Uterus (tissue), 4 donors: ENCODE measurements at places on chromosomes 5 and 9. TPM values are rescaled to one million over a fixed set of nuclear protein-coding genes. Genes with fewer than 3 reads are reported as not detected.

Gene THBS4
- 5.3 TPM for total RNA-seq

Gene CETN3
- 16.8 TPM for total RNA-seq

Gene HMGXB3
- 20.6 TPM for total RNA-seq

Gene BARHL1
- total RNA-seq: not detected

Gene ELAVL2
- total RNA-seq: 0.15 TPM

Gene PCDHB7
- total RNA-seq: 4.9 TPM

Gene PCDHGB7
- 23.6 TPM for total RNA-seq

Gene PCDHB11
- total RNA-seq: 7.6 TPM

- no peaks in the 10 kb centered on the region for H3K27me3 ChIP-seq
- no peak overlapping the region for H3K27ac ChIP-seq
- no peaks in the 10 kb centered on the region for H3K36me3 ChIP-seq
- H3K4me1 ChIP-seq: no peaks in the 10 kb centered on the region
- H3K4me3 ChIP-seq: no peak overlapping the region
Measured at GRCh38 chr5:177382423-177383029, 1.7 kb upstream of the SLC34A1 start.

DNA sequence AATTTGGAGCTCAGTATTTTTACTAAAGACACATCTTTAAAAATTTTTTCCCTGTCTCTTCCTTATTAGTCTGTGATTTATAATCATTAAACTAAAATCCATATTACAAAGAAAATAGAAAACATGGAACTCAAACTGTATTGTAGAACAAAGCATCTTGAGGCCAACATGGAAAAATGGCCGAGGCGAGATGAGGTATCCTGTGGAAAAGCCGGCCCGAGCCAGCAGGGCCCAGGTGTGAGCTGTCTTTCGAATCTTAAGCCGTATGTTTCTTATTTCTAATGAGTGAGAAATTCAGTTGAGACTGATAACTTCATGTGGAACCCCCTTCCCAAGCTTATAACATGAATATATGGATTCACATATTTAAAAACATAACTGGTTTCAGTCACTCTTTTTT lies 170.4 kb upstream of the OTULINL start:
- no peak overlapping the region for H3K4me3 ChIP-seq
- H3K36me3 ChIP-seq: no peaks in the 10 kb centered on the region
- H3K4me1 ChIP-seq: no peaks in the 10 kb centered on the region
- DNase-seq: no peak
- H3K27ac ChIP-seq: peak overlapping the region; percentile 71
- no peaks in the 10 kb centered on the region for H3K27me3 ChIP-seq

DNA sequence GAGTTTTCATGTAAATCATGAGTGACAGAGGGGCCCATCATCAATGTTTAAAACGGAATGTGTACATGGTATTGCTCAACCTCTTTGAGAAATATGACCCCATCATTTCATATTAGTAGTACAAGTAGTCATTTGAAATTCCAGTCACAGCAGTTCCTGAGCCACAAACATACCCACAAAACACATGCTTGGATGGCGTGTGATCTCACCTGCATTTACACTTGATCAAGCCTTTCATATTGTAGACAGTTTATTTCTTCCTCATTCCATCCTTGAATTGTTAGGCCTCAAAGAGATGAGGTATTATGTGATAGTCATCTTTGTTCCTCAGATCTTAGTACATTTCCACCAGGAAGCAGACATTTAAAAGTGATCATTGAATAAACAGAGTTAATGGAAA lies 96.8 kb upstream of the TAS2R1 start:
- H3K36me3 ChIP-seq: no peaks in the 10 kb centered on the region
- no peak for DNase-seq
- no peaks in the 10 kb centered on the region for H3K4me1 ChIP-seq
- no peak overlapping the region for H3K4me3 ChIP-seq
- no peaks in the 10 kb centered on the region for H3K27me3 ChIP-seq

GRCh38 chr5:55234121-55234700 lies 803 bp upstream of the CCNO start:
- H3K36me3 ChIP-seq: no peaks in the 10 kb centered on the region
- peaks cover 43% of the 10 kb centered on the region for H3K27me3 ChIP-seq
- H3K27ac ChIP-seq: no peak overlapping the region
- no peak for DNase-seq
- peak overlapping the region; percentile 55 for H3K4me3 ChIP-seq

DNA sequence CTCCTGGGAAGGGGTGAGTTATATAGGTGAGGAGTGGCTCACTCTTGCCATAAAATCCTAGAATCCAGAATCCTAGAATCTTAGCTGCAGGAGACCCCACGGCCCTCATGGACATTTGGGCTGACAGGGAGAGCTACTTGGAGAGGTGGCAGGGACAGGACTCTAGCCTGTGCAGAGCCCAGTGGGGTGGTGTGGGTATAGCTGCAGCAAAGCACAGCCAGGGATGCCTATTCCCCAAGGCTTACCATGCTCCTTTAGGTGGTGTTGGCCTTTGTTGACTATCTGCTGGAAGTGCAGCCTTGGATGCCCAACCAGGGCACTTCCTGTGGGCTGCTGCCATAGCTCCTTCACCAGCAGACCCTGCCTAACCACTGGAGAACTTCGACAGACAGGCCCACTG lies 70.0 kb upstream of the PTPN3 start:
- no peak for DNase-seq
- no peaks in the 10 kb centered on the region for H3K4me1 ChIP-seq
- no peak overlapping the region for H3K27ac ChIP-seq
- H3K27me3 ChIP-seq: no peaks in the 10 kb centered on the region

DNA sequence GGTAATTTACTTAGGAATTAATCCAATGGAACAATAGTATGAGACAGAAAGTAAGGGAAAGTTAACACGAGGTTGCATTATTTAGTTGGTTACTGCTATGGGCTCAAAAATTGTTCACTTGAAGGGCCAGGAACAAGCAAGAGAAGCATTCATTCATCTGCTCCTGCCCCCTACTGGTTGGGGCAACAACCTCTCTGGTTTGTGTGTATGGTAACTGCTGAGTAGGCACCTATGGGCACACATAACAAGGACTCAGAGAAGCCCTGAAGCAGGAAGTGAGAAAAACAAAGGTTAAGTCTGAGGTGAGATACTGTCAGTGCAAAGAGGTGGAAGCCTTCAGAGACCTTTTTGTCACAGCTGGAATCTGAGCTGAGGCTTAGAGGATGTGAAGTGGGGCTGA lies 34.4 kb upstream of the RANBP6 start:
- H3K4me1 ChIP-seq: no peaks in the 10 kb centered on the region
- H3K4me3 ChIP-seq: no peak overlapping the region
- DNase-seq: no peak
- H3K27me3 ChIP-seq: no peaks in the 10 kb centered on the region

DNA sequence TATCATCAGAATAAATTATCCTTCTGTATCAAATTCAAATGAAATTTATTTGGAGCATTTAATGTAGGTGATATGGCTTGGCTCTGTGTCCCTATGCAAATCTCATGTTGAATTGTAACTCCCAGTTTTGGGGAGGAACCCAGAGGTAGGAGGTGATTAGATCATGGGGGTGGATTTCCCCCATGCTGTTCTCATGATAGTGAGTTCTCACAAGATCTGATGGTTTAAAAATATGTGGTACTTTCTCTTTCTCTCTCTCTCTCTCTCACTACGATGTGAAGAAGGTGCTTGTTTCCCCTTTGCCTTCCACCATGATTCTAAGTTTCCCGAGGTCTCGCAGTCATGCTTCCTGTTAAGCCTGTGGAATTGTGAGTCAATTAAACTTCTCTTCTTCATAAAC lies 678.4 kb upstream of the RGMB start:
- no peak overlapping the region for H3K27ac ChIP-seq
- H3K36me3 ChIP-seq: no peaks in the 10 kb centered on the region
- H3K4me1 ChIP-seq: no peaks in the 10 kb centered on the region
- DNase-seq: no peak
- H3K27me3 ChIP-seq: no peaks in the 10 kb centered on the region

- no peaks in the 10 kb centered on the region for H3K27me3 ChIP-seq
- no peak for DNase-seq
- H3K4me3 ChIP-seq: no peak overlapping the region
- H3K4me1 ChIP-seq: no peaks in the 10 kb centered on the region
- H3K36me3 ChIP-seq: no peaks in the 10 kb centered on the region
- H3K27ac ChIP-seq: no peak overlapping the region
Measured at GRCh38 chr9:2116073-2116472, 100.9 kb downstream of the SMARCA2 start.

- H3K36me3 ChIP-seq: no peaks in the 10 kb centered on the region
- no peak for DNase-seq
- no peak overlapping the region for H3K4me3 ChIP-seq
Measured at GRCh38 chr5:143629871-143630659, 181.9 kb upstream of the HMHB1 start.

DNA sequence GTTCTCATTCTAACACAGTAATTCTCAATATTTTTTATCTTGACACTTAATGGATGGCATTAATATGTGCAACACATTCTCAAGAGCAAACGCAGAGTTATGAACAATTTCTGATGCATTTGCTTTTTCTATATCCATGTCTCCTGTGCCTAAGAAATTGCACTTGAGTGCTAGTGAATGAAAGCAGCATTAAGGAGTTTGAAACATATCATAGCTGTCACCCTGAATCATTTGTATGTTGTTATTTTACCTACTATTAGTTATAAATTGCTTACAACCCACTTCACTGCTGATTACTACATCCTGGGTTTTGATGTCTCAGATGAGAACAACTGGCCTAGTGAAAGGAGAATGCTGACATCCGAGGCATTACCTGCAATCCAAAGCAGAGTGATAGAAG lies 387.3 kb downstream of the RASEF start:
- DNase-seq: no peak
- no peak overlapping the region for H3K4me3 ChIP-seq

- no peak for DNase-seq
- H3K36me3 ChIP-seq: no peaks in the 10 kb centered on the region
- H3K27me3 ChIP-seq: peaks cover 15% of the 10 kb centered on the region
- no peak overlapping the region for H3K4me3 ChIP-seq
- H3K27ac ChIP-seq: no peak overlapping the region
Measured at GRCh38 chr5:176812269-176813259, 2.2 kb downstream of the UNC5A start.

- no peaks in the 10 kb centered on the region for H3K27me3 ChIP-seq
- DNase-seq: peak; percentile 72
- H3K4me1 ChIP-seq: no peaks in the 10 kb centered on the region
- H3K27ac ChIP-seq: no peak overlapping the region
- no peaks in the 10 kb centered on the region for H3K36me3 ChIP-seq
Measured at GRCh38 chr9:114339130-114339908, 9.7 kb downstream of the ORM2 start.

- H3K27me3 ChIP-seq: no peaks in the 10 kb centered on the region
- H3K4me3 ChIP-seq: no peak overlapping the region
- no peaks in the 10 kb centered on the region for H3K4me1 ChIP-seq
- H3K36me3 ChIP-seq: no peaks in the 10 kb centered on the region
- DNase-seq: no peak
Measured at GRCh38 chr5:77816686-77817085, 40.5 kb upstream of the TBCA start.

- H3K36me3 ChIP-seq: no peaks in the 10 kb centered on the region
- DNase-seq: peak; percentile 95
- H3K4me1 ChIP-seq: peaks cover 6% of the 10 kb centered on the region
- peak overlapping the region; percentile 89 for H3K27ac ChIP-seq
- H3K4me3 ChIP-seq: no peak overlapping the region
Measured at GRCh38 chr5:78547731-78548615, 100.6 kb downstream of the LHFPL2 start.

DNA sequence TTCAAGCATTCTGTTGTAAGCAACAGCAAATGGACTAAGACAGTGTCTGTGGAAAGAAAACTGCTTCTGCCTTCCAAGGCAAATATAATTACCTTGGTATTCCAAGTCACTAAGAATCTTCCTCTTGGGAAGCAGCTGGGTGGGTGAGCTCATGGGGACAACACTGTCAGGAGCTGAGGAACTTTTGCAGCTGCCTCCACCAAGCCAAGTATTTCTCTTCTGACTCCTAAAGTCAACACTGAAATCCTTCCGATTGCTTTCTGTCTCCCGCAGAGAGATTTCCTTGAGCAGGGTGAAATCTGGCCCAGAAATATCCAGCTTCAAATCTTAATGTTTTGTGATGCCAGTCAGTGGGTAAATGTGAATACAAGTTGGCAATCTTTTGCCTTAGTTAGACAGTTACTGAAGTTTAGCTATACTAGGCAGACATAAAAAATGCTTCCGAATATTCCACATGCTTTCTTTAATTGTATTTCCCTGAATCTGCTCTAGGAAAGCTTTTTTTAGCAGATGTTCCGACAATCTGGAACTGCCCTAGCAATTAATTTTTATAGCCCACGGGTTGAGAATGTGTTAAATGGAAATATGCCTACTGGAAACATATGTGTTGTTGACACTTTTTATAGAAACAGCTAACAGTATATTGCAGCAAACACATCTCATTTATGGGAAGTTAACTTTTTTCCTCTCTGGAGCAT lies 369.9 kb upstream of the DAB2 start:
- no peaks in the 10 kb centered on the region for H3K4me1 ChIP-seq
- H3K4me3 ChIP-seq: no peak overlapping the region
- DNase-seq: no peak
- no peak overlapping the region for H3K27ac ChIP-seq
- no peaks in the 10 kb centered on the region for H3K27me3 ChIP-seq
- H3K36me3 ChIP-seq: no peaks in the 10 kb centered on the region

- H3K27me3 ChIP-seq: no peaks in the 10 kb centered on the region
- no peaks in the 10 kb centered on the region for H3K36me3 ChIP-seq
- no peak overlapping the region for H3K27ac ChIP-seq
- no peak for DNase-seq
- H3K4me1 ChIP-seq: peaks cover 14% of the 10 kb centered on the region
Measured at GRCh38 chr9:136357202-136357725, 6.3 kb downstream of the DNLZ start.

DNA sequence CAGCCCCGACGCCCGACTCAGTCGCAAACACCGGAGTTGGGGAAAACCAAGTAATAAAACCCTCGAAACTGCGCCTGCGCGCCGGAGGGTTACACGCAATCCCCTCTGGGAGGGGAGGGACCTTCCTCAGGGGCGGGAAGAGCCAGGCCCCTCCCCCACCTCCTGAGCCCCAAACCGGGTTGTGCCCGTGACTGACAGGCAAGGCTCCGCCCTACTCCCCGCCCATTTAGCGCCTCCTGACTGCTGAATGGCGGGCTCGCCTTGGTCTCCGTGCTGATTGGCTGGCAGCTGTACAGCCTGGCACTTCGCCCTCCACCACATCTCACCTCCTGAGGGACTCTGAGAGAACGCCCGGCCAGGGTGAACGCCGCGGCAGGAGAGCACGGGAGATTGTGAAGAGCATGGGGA lies at the start of gene PRDM9:
PRDM9 (plus strand) TSS at position 332 of the 408 bp plus-strand sequence. CDS start 1,425 bp downstream, outside the sequence.
- no peak within 1 kb of the TSS for H3K27ac ChIP-seq
- H3K36me3 ChIP-seq: no peaks in the 10 kb centered on the region
- H3K4me3 ChIP-seq: no peak within 1 kb of the TSS
- H3K4me1 ChIP-seq: no peaks in the 10 kb centered on the region
- peak; percentile 41 for DNase-seq
- no peaks in the 10 kb centered on the region for H3K27me3 ChIP-seq

DNA sequence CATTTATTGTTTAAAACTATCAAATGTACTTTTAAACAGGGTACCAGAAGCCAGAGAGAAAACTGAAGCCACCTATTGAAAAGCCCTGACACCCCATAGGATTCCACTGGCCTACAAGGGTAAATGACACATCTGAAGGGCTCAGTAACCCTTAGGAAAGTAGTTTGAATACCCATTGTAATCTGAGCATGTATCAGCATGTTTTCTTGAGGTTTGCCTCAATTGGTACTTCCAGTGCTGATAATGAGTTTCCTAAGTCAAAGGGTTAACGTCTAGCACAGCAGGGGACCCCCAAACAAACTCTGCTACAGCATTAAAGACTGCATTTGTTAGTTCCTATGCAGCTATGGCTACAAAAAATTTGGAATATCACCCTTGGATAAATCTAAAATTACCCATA lies 657.1 kb downstream of the NR2F1-AS1 start:
- H3K4me1 ChIP-seq: no peaks in the 10 kb centered on the region
- H3K27ac ChIP-seq: no peak overlapping the region
- H3K4me3 ChIP-seq: no peak overlapping the region
- DNase-seq: no peak
- no peaks in the 10 kb centered on the region for H3K36me3 ChIP-seq
